GM12892 (cell line): ENCODE measurements at places on chromosomes 1 and 21.

- no peak for DNase-seq
These were observed 51.6 kb upstream of the HAO2 start for GRCh38 chr1:119316870-119317416.

DNA sequence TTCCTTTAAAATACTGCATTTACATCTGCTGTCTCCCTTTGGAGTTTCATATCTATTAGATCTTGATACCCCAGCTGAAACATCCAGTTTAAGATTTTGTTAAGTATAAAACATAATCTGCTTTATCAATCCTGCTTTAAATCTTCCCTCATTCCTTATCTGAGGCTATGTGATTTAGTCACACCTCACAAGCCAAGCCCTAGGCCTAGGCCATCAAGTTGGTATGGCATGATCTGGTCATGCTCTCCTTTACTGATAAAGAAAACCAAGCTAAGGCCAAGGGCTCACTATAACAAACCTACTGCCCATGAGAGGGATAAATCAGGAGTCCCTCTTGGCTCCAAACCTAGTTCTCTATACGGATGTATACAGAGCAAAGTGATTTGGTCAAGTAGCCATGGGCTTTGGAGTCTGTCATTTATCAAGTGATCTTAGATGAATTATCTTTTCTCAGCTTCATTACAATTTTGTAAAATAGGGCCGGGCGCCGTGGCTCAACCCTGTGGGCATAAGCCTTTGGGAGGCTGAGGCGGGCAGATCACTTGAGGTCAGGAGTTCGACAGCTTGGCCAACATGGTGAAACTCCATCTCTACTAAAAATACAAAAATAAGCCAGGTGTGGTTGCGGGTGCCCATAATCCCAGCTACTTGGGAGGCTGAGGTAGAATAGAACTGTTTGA lies 22.8 kb downstream of the ENSA start:
- no peak for DNase-seq

- DNase-seq = no peak
These were observed 119.8 kb downstream of the PLA2G4A start for GRCh38 chr1:186948535-186948934.

DNA sequence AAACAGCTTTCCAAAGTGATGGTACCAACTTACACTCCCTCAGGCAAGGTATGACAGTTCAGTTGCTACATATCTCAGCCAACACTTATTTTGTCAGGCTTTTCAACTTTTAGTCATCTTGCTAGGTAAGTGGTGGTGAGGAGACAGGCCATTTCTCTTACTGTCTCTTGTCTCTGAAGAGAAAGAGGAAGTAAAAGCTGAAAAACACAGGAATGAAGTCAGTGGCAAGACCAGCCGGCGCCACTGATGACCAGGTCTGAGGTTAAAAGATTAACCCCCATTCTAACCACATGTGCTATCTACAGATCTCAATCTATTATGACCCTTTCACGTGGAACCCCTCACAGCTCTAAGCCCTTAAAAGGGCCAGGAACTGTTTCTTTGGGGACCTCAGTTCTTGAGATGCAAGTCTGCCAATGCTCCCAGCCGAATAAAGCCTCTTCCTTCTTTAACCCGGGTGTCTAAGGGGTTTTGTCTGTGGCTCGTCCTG lies 4.2 kb downstream of the ADCY10 start:
- DNase-seq = no peak

DNA sequence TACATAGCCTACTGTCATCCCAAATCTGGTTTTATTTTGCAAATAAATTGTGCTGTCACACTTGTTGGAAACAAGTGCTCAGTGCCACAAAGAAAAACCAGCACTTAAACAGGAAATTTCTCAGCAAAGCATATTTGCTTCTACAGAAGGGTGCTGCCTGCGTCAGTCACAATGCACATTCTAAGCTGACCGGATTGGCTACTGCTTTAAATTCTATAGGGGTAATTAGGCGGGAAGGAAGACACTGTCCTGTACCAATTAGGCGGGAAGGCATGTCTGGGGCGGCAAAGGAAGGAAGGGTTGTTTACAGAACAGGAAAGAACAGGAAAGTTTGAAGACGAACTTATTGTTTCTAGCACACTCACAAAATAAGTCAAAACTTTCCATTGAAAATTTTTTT lies 2.8 kb downstream of the IFI16 start:
- DNase-seq = no peak

- no peak for DNase-seq
These were observed 228.8 kb upstream of the ADGRL2 start for GRCh38 chr1:81571946-81572345.

DNA sequence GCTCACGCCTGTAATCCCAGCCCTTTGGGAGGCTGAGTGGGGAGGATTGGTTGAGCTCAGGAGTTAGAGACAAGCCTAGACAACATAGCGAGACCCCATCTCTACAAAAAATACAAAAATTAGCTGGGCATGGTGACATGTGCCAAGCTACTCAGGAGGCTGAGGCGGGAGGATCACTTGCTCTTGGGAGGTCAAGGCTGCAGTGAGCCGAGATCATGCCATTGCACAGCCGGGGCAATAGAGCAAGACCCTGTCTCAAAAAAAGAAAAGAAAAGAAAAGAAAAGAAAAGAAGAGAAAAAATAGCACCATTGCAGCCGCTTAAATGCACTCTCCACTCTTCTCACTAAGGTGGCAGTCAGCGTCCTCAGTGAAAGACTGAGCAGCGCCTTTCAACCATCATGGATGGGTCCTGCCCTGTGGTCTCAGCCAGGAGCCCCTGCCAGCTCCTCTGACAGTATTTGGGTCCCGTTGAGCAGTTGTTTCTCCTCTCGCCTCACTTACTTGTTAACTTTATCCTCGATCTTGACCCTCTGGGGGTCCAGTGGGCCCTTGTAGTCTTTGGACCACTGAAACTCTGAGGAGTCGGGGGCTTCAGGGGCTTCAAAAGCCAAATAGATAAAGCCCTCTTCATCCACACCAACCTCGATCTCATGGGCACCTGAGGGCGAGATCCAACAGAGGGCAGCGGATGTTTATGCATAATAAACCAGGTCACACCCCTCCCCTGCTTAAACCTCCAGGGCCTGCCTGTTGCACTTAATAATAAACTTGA lies 36.9 kb downstream of the MYOM3 start:
- no peak for DNase-seq

GRCh38 chr1:245099401-245099800 lies 55.4 kb upstream of the KIF26B start:
- no peak for DNase-seq

GRCh38 chr1:94463765-94464330 lies 45.7 kb downstream of the ABCD3 start:
- no peak for DNase-seq
